ENCODE measurements at places on chromosomes 4 and X. TPM values are rescaled to one million over a fixed set of nuclear protein-coding genes. Genes with fewer than 3 reads are reported as not detected.
A peak's percentile ranks its signal among the peaks of the same experiment; 100 is the strongest.

GRCh38 chrX:40931921-40932320, 153.3 kb upstream of the USP9X start:
- peaks cover 20% of the 10 kb centered on the region for H3K4me1 ChIP-seq
- H3K36me3 ChIP-seq, result peaks cover 4% of the 10 kb centered on the region
- H3K4me3 ChIP-seq, result peak overlapping the region; percentile 17
- H3K27me3 ChIP-seq, result no peaks in the 10 kb centered on the region
- no peak for DNase-seq
- H3K27ac ChIP-seq, result peak overlapping the region; percentile 94

- DNase-seq, result no peak
- no peaks in the 10 kb centered on the region for H3K27me3 ChIP-seq
- H3K36me3 ChIP-seq, result peaks cover 30% of the 10 kb centered on the region
- peaks cover 37% of the 10 kb centered on the region for H3K4me1 ChIP-seq
- H3K4me3 ChIP-seq, result no peak overlapping the region
These were observed 17.6 kb downstream of the TBL1X start for GRCh38 chrX:9482408-9482807.

- no peak overlapping the region for H3K27ac ChIP-seq
- no peaks in the 10 kb centered on the region for H3K27me3 ChIP-seq
- H3K36me3 ChIP-seq, result no peaks in the 10 kb centered on the region
- H3K4me3 ChIP-seq, result no peak overlapping the region
These were observed 291.8 kb downstream of the LDB2 start for GRCh38 chr4:16606691-16607090.

- no peak overlapping the region for H3K27ac ChIP-seq
- H3K27me3 ChIP-seq, result no peaks in the 10 kb centered on the region
- peaks cover 24% of the 10 kb centered on the region for H3K36me3 ChIP-seq
- no peak overlapping the region for H3K4me3 ChIP-seq
These were observed 28.7 kb downstream of the RLIM start for GRCh38 chrX:74585766-74586165.

DNA sequence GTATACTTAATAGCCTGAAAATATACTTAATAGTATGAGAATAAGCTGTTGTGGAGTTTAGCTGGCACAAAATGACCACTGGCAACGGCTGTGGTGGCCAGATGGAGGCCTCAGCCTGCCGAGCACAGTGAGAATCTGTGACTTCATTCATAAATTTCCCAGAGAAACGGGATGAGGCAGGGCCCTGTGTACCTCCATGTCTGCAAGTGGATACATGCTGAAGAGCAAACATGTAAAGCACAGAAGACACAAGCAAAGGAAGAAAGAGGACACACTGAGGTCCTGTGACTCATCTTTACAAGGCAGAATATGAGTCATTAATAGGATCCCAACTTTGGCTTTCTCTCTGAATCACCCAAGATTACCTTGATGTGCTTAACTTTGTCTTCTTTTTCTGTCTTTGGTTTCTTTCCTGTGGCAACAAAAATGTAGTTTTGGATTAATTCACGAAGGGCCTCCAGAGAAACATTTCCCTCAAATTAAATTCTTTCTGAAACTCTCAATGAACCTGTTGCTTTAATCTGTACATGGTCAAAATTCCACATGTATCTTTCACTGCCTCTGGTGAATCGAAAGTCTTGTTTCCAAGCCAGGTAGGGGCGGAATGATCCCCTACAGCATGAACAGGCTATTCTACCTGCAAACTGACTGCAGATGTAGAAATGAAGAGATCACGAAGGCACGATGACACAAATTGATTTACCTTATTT, 56.4 kb downstream of the IRF2 start:
- H3K27me3 ChIP-seq, result no peaks in the 10 kb centered on the region
- H3K4me3 ChIP-seq, result peak overlapping the region; percentile 70
- H3K27ac ChIP-seq, result peak overlapping the region; percentile 93
- peaks cover 71% of the 10 kb centered on the region for H3K36me3 ChIP-seq
- DNase-seq, result peak; percentile 22
- H3K4me1 ChIP-seq, result peaks cover 81% of the 10 kb centered on the region

DNA sequence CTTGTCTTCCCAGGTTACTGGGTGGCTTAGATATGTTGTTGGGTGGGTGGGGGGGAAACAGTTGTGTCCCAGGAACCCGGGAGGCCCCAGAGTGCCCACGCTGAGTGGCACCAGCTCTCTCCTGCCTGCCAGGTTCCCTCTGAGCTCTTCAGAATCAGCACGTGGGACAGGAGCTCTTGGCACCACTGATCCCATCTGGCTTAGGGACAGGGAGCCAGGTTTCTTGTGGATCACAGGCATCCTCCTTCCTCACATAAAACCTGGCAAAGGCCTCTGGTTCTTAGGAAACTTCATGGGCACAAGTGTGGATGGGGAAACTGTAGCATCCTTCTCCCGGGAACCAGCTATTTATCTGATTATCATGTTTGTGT, 3.4 kb downstream of the GPR78 start:
- H3K27ac ChIP-seq, result no peak overlapping the region
- DNase-seq, result no peak
- H3K36me3 ChIP-seq, result no peaks in the 10 kb centered on the region
- no peak overlapping the region for H3K4me3 ChIP-seq
- H3K27me3 ChIP-seq, result peaks cover 16% of the 10 kb centered on the region
- H3K4me1 ChIP-seq, result no peaks in the 10 kb centered on the region

- no peak overlapping the region for H3K27ac ChIP-seq
- H3K4me3 ChIP-seq, result no peak overlapping the region
- no peaks in the 10 kb centered on the region for H3K27me3 ChIP-seq
- H3K36me3 ChIP-seq, result no peaks in the 10 kb centered on the region
These were observed 153.5 kb downstream of the KCNIP4 start for GRCh38 chr4:21795091-21795490.

GRCh38 chrX:101229170-101229569, 9.6 kb downstream of the DRP2 start:
- DNase-seq, result no peak
- no peaks in the 10 kb centered on the region for H3K36me3 ChIP-seq
- H3K27ac ChIP-seq, result no peak overlapping the region
- H3K4me3 ChIP-seq, result no peak overlapping the region

- no peak overlapping the region for H3K27ac ChIP-seq
- DNase-seq, result no peak
- peaks cover 10% of the 10 kb centered on the region for H3K4me1 ChIP-seq
- H3K27me3 ChIP-seq, result peaks cover 2% of the 10 kb centered on the region
- no peaks in the 10 kb centered on the region for H3K36me3 ChIP-seq
These were observed 6.7 kb upstream of the DCTD start for GRCh38 chr4:182923796-182924340.

DNA sequence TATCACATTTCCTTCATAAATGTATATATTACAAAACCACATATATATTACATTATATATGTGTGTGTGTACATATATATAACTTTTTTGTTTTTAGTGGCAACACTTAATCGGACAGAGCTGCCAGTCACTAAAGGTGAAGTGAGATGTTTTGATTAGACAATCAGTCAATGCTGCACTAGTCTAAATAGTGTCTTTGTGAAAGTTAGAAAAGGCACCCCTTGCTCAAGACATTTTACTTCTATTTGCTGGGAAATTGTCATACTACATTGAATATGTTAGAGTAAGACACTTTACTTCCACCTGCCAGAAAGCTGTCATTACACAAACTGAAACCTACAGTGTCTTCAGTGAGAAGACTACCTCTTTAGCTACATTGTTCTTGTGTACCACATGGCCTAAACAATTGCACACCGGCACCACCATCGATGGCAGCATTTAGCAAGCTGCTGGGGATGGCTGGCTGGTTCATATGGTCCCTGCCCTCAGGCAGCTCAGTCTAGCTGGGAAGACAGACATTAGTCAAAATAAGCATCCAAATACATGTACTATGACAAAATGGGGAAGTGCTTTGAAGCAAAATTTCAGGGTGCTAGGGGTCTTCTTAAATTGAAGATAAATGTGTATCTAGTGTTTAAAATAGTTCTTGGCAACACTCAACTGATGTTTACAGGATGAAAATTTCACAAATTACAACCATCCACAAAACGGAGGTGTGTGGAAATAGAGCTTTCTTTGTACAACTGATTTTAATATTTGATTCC, 148.1 kb upstream of the GATB start:
- H3K4me1 ChIP-seq, result peaks cover 3% of the 10 kb centered on the region
- no peaks in the 10 kb centered on the region for H3K27me3 ChIP-seq
- no peak overlapping the region for H3K4me3 ChIP-seq
- H3K36me3 ChIP-seq, result no peaks in the 10 kb centered on the region
- no peak for DNase-seq
- no peak overlapping the region for H3K27ac ChIP-seq

- DNase-seq, result no peak
- H3K4me3 ChIP-seq, result no peak overlapping the region
- no peaks in the 10 kb centered on the region for H3K36me3 ChIP-seq
These were observed 719.7 kb upstream of the GRIA3 start for GRCh38 chrX:122464341-122464740.

DNA sequence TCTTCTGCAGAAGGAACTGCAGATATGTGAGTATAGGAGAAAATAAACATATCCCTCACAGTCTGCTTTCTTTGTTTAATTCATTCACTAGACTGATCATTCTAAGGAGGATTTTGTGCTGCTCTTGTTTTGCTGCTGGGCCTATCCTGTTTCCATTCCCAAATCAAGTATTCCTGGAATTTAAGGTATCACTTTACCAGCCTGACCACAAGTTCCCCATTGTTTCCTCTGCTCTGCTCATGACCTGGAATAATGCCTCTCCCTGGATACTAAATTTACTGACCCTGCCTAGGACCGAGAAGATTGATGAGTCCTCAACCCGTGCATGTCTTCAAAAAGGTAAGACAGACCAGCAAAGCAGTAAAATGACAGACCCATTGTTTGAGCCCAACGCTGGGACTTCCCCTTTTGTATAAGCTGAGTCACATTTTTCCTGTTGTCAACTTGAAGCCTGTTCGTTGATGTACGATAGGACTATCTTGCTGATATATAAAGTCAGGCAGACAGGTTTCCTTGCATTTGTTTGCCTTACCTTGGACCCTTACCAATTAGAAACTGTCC, 85.5 kb upstream of the TET2 start:
- H3K27ac ChIP-seq, result peak overlapping the region; percentile 89
- no peaks in the 10 kb centered on the region for H3K27me3 ChIP-seq
- peak; percentile 70 for DNase-seq
- peak overlapping the region; percentile 51 for H3K4me3 ChIP-seq
- no peaks in the 10 kb centered on the region for H3K36me3 ChIP-seq

- no peak overlapping the region for H3K27ac ChIP-seq
- no peak for DNase-seq
- H3K27me3 ChIP-seq, result no peaks in the 10 kb centered on the region
- no peaks in the 10 kb centered on the region for H3K36me3 ChIP-seq
- H3K4me3 ChIP-seq, result no peak overlapping the region
- no peaks in the 10 kb centered on the region for H3K4me1 ChIP-seq
These were observed 44.6 kb downstream of the RASSF6 start for GRCh38 chr4:73575660-73576059.

DNA sequence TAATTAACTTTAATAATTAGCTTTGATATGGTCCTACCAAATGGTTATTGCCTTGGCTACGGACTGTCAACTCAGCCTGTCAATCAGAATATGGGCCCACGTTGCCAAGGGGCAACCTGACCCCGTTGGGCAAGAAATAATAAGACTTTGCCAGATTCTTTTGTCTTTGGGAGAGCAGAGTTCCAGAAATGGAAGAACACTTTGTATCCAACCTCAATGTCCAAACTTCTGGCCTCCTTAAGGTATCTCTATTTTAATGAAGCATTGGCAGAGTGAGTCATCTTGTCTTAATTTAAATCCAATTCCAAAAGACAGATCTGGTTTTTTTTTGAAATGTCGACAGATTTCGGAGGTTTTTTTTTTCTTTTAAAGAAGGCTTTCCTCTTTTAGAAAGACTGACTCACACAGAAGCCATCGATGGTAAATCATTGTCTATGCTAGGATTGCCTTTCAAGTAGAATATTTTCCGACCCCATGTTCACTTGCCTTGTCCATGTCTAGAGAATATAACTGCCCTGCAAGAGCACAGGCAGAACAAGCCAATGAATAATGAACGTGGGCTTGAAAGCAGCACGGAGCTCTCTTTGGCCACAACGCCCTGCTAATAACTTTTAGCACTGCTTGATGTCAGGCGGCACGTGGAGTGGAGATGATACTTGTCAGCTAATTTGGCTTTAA, 190.3 kb upstream of the GATB start:
- H3K27me3 ChIP-seq, result no peaks in the 10 kb centered on the region
- no peaks in the 10 kb centered on the region for H3K4me1 ChIP-seq
- H3K4me3 ChIP-seq, result no peak overlapping the region
- peaks cover 3% of the 10 kb centered on the region for H3K36me3 ChIP-seq
- DNase-seq, result no peak
- H3K27ac ChIP-seq, result no peak overlapping the region

- no peaks in the 10 kb centered on the region for H3K36me3 ChIP-seq
- DNase-seq, result no peak
- H3K27ac ChIP-seq, result no peak overlapping the region
These were observed 70.1 kb upstream of the SH3RF1 start for GRCh38 chr4:169340834-169341233.

DNA sequence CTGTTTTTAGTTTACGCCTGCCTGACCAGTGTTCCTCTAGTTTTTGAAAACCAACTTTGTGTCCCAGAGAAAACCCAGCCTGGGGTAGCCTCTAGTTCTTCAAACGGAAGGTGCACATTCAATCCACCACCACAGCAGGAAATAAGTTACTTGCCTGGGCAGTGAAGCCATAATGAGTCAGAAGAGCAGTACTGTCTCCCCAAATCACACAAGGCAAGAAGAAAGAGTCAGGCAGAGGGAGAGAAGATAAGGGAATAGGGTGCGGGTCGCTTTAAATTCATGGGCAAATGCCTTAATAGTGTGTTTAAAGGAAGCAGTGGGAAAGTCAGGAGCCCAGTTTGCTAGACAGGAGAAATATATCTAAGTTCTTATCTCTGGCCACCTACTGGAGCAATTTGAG, 333.8 kb upstream of the GRIA3 start:
- no peak overlapping the region for H3K4me3 ChIP-seq
- H3K4me1 ChIP-seq, result no peaks in the 10 kb centered on the region
- H3K27me3 ChIP-seq, result no peaks in the 10 kb centered on the region

- no peaks in the 10 kb centered on the region for H3K36me3 ChIP-seq
- H3K4me3 ChIP-seq, result no peak overlapping the region
- H3K27me3 ChIP-seq, result peaks cover 5% of the 10 kb centered on the region
- peak; percentile 7 for DNase-seq
- H3K27ac ChIP-seq, result no peak overlapping the region
These were observed 15.8 kb upstream of the GYPE start for GRCh38 chr4:143921181-143921580.

The DCAF8L1 gene
- total RNA-seq, result not detected

The RENBP gene
- 14.3 TPM for total RNA-seq

The PGRMC2 gene
- 51.2 TPM for total RNA-seq

The FAM184B gene
- total RNA-seq, result 0.05 TPM

The PABPC5 gene
- not detected for total RNA-seq

The BTC gene
- total RNA-seq, result not detected

The DUSP21 gene
- total RNA-seq, result not detected

The SLIT2 gene
- not detected for total RNA-seq

The ELMOD2 gene
- total RNA-seq, result 15.8 TPM

Measured in activated CD8-positive, alpha-beta T cell treated with anti-CD3 and anti-CD28 coated beads for 36 hours (primary cell).